ENCODE measurements at places on chromosomes 4 and X.

- no peak for DNase-seq
Observed at GRCh38 chr4:7129871-7130620, 62.2 kb upstream of the GRPEL1 start.

DNA sequence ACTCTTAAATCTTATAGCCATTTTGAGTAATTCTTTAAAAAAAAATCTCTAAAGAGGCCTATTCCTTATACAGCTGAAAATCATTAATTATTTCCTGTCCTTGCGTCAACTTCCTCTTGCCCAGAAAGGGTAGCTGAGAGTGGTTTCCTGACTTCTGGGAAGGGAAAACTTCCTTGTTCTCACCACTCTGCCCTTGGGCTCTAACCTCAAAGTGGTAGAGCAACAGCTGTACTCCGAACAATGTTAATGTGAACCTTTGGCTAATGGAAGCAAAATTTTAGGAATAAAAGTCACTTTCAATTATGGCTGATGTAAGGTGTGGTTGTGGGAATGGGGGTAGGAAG lies 15.3 kb downstream of the KLHL2 start:
- DNase-seq: no peak

GRCh38 chr4:159014859-159015258 lies 88.0 kb upstream of the RAPGEF2 start:
- DNase-seq: no peak

- no peak for DNase-seq
Observed at GRCh38 chr4:44056721-44057151, 391.9 kb downstream of the KCTD8 start.

- DNase-seq: peak; percentile 9
Observed at GRCh38 chr4:53908661-53909078, 155.7 kb downstream of the CHIC2 start.

DNA sequence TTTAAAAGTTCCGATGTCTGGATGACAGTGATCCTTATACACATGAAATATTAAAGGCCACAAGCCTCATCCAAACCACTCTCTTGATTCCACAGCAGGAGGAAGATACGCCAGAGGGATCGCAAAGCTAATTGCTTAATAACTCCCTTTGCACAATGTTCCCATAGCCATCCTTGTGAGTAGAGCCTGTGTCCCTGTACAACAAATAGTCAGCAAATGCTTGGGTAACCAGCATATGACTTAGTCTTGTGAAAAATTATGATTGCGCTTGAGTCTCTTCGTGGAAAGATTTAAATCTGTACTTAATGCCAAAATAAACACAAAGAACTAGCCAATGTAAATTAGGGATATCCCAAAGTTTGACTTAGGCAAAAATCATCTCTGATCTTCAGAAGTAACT lies 31.5 kb downstream of the SLC9A7 start:
- no peak for DNase-seq

DNA sequence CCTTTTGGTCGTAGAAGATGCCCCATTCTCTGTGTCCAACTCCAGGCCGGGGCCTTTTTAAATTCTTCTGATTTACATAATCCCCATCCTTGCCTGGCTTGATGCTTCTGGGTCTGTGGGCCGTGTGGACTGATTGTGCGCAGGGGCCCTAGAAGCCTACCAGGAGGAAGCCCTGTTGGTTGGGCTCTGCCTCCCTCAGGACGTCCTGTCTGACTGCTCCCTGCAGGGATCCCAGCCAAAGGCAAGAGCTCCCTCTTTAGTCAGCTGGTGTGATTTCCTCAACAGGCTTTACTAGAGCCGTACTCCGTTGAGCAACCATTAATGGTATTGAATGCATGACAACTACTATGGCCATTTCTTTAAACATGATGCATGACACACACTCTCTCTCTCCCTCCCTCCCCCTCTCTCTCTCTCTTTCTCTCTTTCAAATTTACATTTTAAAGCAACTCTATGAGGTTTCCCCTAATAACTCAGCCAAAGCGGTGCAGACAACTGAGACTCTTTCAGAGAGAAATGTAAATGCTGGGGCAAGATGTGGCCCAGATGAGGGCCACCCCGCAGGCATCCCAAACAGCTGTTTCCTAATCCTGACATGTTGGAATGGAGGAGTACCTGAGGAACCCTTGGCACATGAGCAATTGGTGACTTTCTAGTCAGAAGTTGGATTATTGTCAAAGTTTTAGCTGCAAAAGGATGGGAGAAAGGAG lies 117.3 kb downstream of the DRD5 start:
- no peak for DNase-seq

- peak; percentile 84 for DNase-seq
Observed at GRCh38 chr4:1748465-1748995, 27.2 kb downstream of the TACC3 start.

- DNase-seq: no peak
Observed at GRCh38 chr4:75056277-75056676, 123.4 kb downstream of the PARM1 start.

DNA sequence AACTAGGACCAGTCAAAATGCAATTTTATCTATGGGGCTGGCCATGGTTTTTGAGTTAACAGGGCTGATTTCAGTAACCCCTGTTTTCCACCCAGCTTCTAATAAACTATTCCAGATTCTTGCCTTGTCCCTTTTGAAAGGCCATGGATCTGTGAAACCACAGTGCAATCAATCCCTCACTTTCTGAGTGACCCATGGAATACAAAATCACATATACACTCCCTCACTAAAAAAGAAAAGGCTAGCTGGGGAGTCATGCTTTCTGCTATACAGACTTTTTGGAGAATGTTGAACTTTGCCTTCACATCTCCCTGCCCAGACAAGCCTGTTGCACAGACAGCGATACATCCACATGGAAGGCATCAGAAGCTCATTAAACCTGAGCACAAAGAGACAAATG lies 47.9 kb downstream of the MAD2L1 start:
- DNase-seq: no peak

- DNase-seq: no peak
Observed at GRCh38 chrX:20217906-20218305, 48.8 kb downstream of the RPS6KA3 start.

- DNase-seq: no peak
Observed at GRCh38 chr4:107009196-107009968, 26.7 kb downstream of the DKK2 start.

- DNase-seq: no peak
Observed at GRCh38 chr4:38094419-38094818, 134.2 kb downstream of the PTTG2 start.

GRCh38 chr4:142353149-142353738 lies 492.9 kb downstream of the INPP4B start:
- peak; percentile 72 for DNase-seq

DNA sequence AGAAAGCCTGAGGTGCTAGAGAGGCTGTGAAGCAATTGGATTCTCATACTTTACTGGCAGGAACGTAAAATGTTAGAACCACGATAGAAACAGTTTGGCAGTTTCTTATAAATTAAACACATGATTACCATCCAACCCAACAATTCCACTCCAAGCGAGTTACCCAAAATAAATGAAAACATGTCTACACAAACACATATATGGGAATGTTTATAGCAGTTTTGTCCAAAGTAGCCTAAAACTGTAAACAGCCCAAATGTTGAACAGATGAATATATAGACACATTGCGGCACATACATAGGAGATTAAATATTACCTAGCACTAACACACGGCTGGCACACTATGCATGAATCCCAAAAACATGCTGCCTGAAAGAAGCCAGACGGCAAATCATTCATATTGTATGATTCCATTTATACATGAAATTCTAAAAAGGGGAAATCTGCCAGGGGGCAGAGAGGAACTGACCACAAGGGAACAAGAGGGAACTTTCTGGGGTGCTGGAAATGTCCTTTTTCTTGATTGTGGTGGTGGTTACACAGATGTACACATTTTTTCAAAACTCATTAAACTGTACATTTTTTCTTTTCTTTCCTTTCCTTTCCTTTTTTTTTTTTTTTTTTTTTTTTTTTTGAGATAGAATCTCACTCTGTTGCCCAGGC lies 50.4 kb upstream of the SLC25A4 start:
- DNase-seq: no peak

- peak; percentile 46 for DNase-seq
Observed at GRCh38 chr4:54228056-54228527, 1.0 kb upstream of the PDGFRA start.

DNA sequence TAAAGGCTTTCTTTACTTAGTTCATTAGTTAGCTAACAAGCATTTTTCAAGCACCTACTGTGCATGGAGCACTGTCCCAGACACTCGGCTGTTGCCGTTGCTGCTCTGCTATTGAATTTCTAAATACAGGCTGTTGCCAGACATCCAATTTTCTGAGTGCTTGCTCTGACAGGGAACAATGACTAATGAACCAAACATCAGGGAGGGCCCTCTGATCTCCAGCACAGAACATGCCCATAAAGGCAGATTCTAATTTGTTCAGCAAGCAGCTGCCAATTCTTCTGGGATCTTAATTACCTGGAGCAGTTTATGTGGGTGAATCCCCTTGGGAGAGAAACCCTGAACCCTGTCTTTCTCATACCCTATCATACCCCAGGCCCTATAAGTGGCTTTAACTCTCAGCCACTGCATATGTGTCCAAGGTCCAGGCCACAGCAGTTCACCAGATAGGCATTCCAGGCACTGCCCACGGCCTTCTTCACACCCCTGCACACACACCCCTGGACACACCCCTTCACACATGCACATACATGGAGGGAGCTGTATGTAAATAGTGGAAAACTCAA lies 27.9 kb downstream of the TSC22D3 start:
- DNase-seq: no peak

DNA sequence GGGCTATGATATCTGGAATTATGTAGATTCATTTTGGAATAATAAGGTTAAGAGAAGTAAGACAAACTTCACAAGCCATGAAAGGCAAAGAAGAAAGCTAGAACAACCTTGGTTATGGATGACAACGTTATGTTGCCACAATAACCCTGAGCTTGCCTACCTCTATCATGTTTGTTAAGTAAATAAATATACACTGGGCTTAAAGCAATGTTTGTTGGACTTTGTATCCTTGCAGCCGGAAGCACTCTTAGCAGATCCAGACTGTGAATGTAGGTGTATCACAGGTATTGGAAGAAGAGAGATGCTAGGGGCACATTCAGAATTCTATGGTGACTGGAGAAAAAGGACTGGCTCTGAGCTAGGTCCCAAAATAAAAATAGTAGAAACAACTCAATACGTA lies 214.4 kb downstream of the HS3ST1 start:
- DNase-seq: no peak

GRCh38 chr4:124321364-124321763 lies 391.2 kb downstream of the ANKRD50 start:
- no peak for DNase-seq

DNA sequence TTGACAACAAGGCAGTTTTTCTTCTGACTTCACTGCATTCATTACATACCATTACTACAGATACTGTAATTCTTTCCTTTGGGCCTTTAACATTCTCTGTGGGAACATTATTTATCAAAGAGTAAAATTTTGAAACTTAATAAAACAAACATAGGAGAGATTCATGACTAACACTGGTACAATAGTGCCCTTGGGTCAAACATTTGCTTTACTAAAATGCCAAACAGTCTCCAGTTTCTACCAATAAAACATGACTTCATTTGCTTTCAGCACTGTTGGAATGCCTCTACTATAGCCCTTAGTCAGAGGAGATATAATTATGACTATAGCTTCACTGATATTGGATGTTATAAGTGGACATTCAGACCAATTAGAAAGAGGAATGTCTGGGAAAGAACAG lies 481.5 kb downstream of the PACRGL start:
- no peak for DNase-seq

DNA sequence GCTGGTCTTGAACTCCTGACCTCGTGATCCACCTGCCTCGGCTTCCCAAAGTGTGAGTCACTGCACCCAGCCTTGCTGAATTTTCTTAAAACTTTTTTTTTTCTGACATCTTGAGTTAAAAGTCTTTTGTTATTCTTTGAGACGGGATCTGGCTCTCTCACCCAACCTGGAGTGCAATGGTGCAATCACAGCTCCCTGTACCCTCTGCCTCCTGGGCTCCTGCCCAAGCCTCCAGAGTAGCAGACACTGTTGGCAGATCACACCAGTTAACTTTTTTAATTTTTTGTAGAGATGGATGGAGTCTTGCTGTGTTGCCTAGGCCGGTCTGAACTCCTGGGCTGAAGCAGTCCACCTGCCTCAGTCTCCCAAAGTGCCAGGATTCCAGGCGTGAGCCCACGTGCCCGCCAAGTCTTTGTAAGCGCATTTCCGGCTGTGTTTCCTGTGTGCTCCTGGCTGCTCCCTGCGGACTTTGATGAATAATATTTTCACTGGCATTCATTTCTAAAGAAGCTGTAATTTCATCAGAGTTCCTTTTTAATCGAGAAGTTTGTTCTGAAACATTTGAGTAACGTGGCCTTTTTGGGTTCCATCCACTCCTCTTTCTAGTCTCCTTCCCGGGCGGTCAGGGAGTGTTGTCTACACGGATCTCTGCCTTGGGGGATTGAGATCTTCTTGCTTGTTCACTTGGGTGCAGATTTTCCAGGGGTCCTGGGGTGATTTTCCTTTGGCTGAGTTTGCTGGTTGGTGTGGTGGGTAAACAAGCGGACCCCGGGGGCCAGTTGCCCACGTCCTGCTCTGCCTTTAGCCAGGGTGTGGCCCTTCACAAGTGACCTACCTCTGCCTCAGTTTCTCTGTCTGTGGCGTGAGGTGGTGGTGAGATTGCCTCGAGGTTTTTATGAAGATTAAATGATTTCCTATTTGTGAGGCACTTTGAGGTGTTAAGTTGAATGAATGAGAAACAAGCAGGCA lies 44.4 kb downstream of the PCGF3 start:
- no peak for DNase-seq

DNA sequence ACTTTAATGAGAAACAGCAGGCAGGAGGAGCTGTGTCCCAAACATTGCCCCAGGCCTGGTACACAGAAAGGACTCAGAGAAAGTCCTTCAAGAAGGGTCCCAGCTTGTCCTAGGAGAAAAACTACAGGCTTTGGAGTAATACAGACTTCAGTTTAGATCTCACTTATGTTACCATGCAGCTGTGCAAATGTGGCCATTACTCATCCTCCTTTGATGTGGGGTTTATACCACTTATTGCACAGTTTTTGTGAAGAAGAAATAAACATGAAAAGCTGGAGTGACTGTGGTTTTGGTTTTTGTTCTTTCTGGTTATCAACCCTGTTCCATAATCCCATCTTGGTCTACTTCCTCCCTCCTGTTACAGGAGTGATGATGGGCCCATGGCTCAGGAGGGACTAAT lies 8.1 kb upstream of the CYTL1 start:
- peak; percentile 63 for DNase-seq

All from thymus (tissue), 14 donors.